ENCODE measurements at places on chromosomes 1 and 21.

- peak; percentile 12 for DNase-seq
Observed at GRCh38 chr1:93219443-93219842, 38.9 kb downstream of the CCDC18 start.

- DNase-seq = no peak
Observed at GRCh38 chr1:119276558-119276957, 92.0 kb upstream of the HAO2 start.

DNA sequence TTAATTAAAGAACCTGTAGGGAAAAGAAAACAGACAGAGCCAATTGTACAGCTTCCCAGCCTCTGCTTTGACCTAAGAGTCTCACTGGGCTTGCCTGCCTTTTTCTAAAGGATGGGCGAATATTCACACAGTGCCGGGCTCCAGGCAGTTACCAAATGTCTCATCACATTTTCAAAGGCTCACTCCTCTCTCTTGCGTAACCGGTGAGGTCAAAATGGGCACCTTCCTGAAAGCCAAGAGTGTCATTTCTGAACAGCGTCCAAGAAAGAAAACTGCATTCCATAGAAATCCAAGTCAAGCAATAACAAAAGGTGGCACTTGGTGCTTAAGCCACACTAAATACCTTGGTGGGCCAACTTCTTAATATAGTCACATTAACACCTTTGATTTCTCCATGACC lies 710 bp upstream of the PALMD start:
- no peak for DNase-seq

DNA sequence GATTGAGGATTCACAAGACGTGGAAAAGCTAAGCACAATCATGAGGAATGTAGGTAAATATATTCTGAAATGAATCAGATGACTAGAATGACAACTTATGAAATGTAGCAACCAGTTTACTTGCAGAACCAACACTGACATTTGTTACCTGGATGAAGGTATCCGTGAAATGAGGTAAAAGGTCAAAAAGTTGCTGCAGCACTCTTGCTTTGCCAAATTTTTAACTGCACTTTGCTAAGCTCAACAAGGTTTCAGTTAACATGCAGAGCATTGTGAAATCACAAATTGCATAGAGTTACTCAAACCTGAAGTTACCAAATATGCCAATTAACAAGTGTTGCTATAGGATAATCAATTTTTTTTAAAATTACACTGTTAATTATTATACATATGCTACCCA lies 1280.1 kb downstream of the KCNT2 start:
- no peak for DNase-seq

Measured in CD4-positive, alpha-beta T cell treated with Interleukin-15 for 4 hours (primary cell).